Activated CD4-positive, alpha-beta T cell treated with anti-CD3 and anti-CD28 coated beads, Interleukin-2, amount 50 U/mL, for 48 hours (primary cell): ENCODE measurements at places on chromosomes 12 and 14.

- no peak for DNase-seq
These were observed 1940.0 kb upstream of the SEL1L start for GRCh38 chr14:83473416-83474235.

DNA sequence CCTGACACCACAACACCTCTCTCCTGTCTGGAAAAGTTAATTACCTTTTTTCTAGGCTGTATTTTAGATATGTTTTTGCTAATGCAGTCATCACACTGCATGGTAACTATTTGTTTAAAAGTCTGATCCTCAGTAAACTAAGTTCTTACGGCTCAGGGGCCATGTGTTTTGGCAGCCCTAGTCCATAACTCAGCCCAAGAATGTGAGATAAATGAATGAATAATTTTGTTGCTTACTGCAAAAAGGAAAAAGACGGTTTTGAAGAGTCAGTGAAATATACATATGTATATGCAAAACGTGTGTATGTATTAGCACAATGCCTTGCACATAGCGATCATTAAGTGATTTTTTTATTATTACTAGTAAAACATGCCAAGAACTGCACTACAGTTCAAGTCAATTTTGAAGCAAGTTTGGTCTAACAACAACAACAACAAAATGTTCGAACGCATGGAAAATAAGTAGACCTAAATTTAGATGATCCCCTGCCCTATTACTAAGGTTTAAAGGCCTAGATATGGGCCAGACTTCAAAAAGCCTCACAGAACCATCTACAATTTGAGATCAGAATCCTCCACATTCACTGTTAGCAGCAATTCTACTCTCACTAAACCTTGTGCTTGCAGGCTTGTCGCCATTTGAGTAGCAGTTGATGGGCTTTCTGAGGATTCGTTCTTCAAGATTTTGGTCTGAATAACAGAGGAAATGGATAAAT is 140.0 kb downstream of the NDUFA12 start:
- no peak for DNase-seq

DNA sequence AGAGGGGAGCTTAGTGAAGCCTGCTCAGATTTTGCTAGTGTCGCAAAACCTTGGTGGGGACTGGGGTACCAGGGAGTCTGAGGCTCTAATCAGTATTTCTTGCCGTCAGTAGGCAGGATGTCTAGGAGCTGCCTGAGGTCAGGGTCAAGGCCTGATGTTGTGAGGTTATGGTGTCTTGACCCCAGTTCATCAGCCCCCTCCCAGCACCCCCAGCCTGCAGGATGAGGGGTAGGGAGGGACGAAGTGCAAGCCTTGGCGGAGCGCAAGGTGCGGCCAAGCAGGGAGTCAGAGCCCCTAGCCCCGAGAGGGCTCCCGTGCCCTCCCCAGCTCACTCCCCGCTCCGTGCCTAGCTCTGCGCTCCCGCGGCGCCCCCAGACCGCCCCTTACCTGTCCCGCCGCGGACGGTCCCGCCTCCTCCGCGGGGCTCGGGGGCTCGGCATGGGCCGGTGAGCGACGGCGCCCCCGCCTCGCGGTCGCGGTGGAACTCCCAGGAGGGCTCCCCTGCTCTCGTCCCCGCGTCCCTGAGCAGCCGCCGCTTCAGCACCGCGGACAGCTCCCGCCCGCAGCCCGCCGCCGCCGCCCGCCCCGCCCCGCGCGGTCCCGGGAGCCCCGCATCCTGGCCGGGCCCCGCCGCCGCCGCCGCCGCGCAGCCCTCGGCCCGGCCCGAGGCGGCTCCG is 347 bp downstream of the SYNDIG1L start:
- DNase-seq: peak; percentile 47

DNA sequence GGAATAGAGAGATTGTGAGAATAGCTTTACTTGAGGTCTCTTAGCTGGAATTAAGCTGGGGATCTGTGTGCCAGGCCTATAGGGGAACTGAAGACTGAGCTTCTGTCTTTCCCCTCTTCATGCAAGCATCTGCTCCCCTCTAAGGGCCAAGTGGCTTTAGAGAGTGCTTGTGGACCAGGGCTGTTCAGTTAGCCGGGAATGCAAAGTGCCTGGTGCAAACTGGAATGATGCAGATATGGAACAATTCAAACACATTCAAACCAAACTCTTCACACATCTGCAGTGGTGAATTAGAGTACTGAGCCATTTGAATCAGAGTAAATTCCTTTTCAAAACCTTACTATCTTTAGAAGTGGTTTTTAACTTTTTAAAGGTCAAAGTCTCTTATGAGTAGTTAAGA is 99.0 kb downstream of the LIN7A start:
- no peak for DNase-seq

GRCh38 chr12:131634037-131634436 is 76.9 kb upstream of the SFSWAP start:
- DNase-seq: no peak

GRCh38 chr12:29858270-29858786 is 74.6 kb upstream of the TMTC1 start:
- no peak for DNase-seq

- DNase-seq: peak; percentile 74
These were observed 9.4 kb upstream of the KRT74 start for GRCh38 chr12:52582971-52583456.

DNA sequence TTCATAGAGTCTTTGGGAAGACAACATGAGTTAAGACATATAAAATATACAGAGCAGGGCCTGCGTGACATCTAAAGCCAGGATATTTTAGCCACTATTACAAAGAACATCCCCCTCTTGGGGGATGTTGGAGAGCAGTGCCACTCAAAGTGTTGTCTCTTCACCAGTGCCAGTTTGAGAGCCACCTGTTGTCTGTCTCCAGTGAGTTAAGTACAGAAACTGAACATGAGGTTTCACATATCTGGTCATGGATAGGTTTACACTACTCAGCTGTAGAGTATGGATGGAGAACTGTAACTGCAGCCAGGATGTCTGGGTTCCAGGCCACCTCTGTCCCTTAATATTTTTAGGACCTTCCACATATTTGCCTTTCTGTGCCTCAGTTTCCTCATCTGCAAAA is 39.1 kb downstream of the RNFT2 start:
- DNase-seq: no peak

DNA sequence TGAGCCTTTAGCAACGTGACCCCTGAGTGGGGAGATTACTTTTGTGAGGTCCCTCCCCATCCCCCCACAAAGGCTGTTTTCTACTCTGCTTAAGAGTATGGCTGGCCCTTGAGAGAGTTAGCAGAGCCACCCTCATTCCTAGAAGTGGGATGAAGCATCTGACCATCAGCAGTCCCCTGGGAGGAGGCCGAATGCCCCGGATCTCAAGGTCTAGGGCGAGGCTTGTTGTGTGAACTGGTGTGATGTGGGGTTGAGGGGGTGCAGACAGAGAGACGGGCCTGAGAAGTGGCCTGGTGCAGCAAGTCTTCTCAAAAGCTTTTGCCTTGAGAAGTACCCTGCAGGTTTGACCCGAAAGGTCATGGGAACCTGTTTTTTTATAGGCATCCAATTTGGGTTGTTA is 153.0 kb upstream of the FKBP4 start:
- no peak for DNase-seq

- no peak for DNase-seq
These were observed 941 bp downstream of the ZDHHC17 start for GRCh38 chr12:76764856-76765255.

DNA sequence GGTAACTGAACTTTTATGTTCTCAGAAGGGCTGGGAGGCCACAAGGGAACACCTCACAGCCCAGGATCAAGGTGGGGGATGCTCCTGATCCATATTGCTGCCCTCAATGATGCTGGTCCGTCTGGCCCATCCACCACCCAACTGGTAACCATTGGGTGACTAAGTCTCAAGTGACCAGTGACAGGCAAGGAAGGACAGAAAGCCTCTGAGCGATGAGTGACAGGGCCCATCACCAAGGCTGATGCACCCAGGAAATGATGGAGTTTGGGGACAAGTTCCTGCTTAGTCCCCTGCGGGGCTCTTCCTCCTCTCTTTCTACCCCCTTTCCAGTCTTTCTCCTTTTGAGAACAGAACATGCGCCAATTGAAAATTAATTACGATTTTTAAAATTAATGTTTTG is 2.6 kb upstream of the MMP19 start:
- no peak for DNase-seq

DNA sequence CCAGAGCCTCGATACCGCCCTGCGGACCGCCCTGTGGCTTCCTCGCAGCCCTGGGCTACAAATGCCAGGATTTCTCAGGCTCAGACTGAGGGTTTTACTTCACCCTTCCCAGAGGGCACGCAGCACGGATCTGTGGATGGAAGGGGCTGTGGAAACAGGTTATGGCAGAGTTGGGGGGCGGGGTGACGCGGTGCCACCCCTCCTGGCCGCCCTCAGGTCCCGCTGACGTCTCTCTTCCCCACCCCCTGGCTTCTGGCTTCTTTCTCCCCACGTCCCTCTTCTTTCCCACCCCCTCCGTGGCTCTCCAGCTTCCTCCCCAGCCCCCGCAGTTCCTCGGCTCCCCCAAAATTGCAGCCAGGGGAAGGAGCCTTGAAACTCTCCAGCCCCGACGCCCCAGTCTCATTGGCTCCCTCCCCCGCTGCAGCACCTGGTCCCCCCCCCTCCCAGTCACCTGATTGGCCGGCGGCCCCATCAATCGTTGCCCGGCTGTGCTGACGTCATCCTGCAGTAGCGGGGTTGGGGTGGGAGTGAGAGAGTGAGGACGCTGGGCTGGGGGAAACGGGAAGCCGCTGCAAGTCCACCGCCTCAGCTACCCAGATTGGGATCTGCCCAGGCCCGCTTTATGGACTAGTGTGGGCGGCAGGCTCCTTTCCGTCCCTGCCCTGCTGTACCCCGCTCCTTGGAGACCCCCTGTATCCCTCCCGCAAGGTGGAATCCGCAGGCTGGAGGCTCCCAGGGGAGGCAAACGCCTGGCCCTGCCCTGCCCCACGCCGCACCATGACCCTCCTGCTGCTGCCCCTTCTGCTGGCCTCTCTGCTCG is at the start of gene CLSTN3:
TSS of gene CLSTN3 (plus strand) at position 500 of the 820 bp plus-strand sequence. CDS start at position 778, 278 bp downstream.
- peak; percentile 82 for DNase-seq

- no peak for DNase-seq
These were observed 670 bp downstream of the CCNB1IP1 start for GRCh38 chr14:20332431-20332787.

DNA sequence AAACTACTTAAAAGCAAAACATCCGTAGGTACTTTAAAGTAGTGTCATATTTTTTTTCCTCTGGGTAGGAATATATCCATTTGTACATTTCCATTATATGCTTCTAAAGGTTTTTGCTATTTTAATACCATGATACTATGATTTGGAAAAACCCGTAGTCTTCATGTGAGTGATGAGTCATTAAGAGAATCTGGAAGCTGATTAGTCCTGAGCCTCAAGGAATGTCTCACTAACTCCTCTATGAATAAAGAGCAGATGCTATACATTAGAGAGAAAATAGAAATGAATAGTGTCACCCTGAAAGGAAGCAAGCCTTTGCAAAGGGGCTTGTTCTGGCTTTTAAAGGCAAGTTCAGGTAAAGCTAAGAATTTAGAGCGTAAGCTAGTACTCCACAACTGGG is 432.1 kb downstream of the CCDC91 start:
- no peak for DNase-seq

GRCh38 chr12:89977405-89978085 is 268.9 kb upstream of the ATP2B1 start:
- DNase-seq: no peak

DNA sequence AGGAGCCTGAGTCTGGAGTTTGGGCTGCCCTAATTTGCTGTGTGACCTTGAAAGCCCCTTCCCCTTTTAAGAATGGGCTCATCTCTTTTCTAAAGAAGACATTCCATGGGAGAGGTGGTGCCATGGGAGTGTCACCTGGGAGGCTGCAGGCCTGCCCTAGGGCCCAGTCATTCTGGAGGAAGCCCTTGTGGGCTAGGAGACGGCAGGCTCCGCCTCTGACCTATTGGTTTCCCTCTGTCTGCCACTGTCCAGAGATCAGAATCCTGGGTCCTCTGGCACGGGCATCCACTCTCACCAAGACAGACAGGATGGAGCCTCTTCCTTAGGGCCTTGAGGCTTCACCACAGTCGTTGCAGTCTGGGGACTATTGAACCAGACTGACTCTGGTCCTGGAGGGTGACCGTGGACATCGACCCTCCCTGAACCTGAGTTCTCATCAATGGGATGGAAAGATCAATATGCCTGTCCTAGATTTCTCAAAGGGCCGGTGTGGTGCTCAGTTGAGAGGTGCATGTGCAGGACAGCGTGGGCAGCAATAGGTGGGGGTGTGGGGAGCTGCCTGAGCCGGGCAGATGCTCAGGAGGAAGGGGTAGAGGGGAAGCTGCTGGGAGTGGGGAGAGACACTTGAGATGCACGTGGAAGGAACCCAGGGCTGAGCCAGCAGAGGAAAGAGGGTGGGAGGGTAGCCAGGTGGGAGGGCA is 12.2 kb upstream of the CLMN start:
- DNase-seq: no peak

DNA sequence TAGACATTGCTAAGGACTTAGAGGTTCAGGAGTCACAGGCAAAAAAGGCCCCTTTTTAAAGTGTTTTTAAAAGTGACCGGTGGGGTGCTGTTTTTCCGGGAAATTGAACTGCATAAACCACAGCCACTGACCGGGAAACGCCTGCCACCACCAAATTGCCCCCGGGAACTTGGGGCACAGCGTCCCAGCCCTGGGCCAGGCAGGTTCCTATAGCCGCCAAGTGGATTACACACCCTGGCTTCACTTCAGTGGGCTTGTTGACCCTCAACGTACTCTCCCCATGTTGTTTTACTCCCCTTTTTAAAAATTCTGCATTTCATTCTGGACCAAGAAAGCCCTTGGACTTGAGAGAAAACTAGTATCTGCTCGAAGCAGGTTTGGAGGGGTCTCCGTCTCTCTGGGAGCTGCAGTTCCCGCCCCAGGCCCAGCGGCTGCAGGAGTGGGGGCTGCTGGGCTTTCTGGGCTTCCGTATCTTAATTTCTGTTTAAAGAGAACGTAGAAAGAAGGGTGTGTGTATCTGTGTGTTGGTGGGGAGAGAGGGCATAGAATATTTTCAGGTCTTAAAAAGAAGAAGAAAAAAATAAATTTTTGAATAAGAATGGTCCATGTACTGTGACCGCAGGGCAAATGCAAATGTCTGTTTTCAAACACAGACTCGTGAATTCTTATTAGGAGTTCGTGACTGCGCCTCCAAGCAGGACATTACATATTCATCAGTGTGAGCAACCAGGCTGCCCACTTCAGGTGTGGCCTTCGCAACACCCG is 82.9 kb downstream of the PAPOLA start:
- DNase-seq: no peak

- DNase-seq: no peak
These were observed 37.3 kb upstream of the MYL2 start for GRCh38 chr12:110957652-110958051.

- DNase-seq: no peak
These were observed 772.2 kb downstream of the LRFN5 start for GRCh38 chr14:42378880-42379279.

- no peak for DNase-seq
These were observed 207.7 kb downstream of the FUT8 start for GRCh38 chr14:65620195-65620594.

DNA sequence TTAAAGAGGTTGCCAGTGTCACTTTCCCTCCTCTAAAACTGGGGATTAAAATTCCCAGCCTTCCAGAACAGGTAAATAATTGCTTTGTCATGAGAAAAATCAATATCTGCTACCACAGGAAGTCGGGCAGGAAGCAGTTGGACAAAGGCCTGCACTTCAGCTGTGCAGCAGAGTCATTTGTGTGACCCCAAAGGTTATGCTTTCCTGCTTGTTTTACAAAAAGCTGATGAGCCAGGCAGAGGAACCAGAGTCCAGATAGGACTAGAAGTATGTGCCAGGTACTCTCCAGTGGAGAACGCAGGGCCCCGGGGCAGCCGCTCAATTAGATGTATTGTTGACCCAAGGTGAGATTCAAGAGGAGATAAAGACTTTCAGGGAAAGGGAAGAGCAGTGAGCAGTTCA is 117.1 kb upstream of the FRMD6 start:
- DNase-seq: no peak
